ENCODE measurements at places on chromosomes 7 and 10.

- DNase-seq: no peak
Observed at GRCh38 chr10:84226616-84227015, 1.3 kb upstream of the LRIT2 start.

DNA sequence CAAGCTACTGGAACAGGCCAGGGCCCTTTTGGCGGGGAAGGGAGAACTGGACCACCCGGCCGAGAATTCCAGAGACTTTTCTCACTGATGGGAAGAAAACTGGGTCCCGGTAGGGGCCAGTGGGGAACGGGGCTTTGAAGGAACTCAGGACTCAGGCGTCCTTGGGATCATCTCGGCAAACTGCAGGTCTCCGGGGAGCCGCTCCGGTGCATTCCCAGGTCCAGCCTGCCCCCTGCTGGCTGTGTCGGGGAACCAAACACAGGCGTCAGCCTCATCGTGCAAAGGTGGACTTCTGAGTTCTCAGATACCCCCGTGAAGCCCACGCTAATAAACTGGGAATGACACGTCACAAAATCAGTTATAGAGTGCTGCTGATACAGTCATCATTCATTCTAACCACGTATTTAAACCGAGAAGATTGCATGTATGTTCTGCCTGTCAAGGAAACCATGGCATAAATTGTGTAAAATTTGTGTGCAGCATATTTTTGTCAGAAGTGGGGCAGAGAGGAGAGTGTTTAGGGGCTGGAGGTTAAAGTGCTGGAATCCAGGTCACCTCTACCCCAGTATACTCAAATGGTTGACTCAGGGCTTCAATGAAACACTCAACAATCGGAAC lies 76.1 kb upstream of the CPXM2 start:
- no peak for DNase-seq

DNA sequence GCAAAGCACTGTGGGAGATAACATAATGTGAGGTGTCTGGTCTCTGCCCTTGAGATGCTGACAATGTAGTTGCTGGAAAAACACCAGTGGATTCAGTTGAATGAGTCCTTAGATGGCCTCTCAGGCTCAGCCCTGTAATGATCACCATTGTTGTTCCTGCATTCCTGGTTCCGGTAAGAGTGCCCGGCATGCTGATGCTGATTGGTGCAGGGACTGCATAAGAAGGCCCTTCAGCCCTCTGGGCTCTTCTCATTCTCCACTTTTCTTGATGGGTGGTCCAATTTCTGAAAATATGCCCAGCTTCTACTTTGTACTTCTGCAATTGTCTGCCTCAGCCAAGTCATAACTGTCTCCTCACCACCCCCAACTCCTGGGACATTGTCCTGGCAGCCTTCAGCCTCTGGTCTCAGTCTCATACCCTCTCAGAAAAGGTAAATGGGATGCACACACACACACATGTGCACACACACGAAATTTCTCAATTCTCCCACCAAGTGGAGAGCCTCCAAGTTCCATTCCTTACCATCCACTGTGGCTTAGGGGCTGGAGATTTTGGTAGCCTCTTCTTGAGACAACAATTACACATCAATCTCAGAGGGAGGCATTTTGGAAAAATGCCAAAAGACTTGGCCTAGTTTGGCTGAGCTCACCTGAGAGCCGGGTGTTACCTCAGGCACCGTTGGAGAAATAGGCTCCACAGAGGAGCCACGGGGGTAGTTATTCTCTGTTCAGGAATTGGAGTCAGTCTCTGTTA lies 314.9 kb downstream of the RPS24 start:
- no peak for DNase-seq

DNA sequence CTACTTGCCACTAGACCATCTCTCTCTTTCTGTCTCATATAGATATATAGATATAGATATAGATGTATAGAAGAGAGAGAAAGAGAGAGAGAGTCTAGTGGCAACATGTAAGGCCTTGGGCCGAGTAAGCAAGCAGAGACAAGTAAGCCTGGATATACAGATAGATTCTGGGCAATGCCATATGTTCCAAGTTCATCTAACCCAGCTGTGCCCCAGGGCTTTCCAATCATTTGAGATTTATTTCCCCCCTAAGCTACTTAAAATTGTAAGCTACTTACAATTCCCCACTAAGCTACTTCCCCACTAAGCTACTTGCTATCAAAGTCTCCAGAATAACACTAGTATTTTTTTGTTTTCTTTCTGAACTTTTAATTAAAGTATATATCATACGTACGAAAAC lies 1094.1 kb downstream of the DNAJB9 start:
- no peak for DNase-seq

- DNase-seq: no peak
Observed at GRCh38 chr7:30173058-30173897, 38.5 kb downstream of the MTURN start.

- no peak for DNase-seq
Observed at GRCh38 chr10:24382979-24383663, 174.2 kb downstream of the KIAA1217 start.

- no peak for DNase-seq
Observed at GRCh38 chr7:127393368-127394058, 1.0 kb upstream of the ZNF800 start.

DNA sequence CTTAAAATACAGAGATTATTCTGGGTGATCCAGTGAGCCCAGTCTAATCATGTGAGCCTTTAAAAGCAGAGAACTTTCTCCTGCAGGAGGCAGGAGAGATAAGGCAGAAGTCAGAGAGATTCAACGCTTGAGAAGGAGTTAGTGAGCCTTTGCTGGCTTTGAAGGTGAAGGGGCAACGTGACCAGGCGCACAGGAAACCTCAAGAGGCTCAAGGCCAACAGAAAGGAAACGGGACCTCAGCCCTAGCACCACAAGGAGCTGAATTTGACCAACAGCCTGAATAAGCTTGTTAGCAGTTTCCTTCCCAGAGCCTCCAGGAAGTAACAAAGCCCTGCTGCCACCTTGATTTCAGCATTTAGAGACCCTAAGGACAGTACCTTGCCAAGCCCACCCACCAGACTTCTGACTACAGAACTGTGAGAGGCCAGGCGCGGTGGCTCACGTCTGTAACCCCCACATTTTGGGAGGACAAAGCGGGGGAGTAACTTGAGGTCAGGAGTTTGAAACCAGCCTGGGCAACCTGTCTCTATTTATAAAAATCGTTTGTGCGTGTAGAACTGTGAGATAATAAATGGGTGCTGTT lies 87.3 kb upstream of the KAT6B start:
- no peak for DNase-seq

DNA sequence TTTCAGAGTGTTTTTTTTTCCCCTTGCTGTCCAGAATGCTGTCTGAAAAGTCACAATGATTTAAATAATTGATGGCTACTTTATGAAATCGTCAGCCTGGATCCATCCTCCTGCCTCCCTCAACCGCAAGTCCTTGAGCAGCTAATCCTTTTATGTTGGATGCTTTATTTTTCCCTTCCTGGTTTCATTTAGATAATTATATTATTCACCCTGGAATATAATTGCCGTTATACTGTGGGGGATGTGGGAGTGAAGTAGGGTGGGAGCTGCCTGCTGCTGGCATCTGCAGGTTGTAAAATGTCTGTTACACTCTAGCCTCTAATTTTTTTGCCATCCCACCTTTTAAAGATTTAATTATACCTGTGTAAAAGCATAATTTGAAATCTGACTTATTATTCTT lies 290.5 kb upstream of the LRGUK start:
- no peak for DNase-seq

GRCh38 chr7:21763818-21764217 lies 181.9 kb downstream of the CDCA7L start:
- no peak for DNase-seq

GRCh38 chr10:78953113-78953798 lies 115.5 kb upstream of the ZMIZ1 start:
- DNase-seq: no peak

- DNase-seq: no peak
Observed at GRCh38 chr7:105638902-105639495, 57.7 kb upstream of the EFCAB10 start.

- DNase-seq: no peak
Observed at GRCh38 chr7:81527651-81528050, 242.2 kb downstream of the HGF start.

DNA sequence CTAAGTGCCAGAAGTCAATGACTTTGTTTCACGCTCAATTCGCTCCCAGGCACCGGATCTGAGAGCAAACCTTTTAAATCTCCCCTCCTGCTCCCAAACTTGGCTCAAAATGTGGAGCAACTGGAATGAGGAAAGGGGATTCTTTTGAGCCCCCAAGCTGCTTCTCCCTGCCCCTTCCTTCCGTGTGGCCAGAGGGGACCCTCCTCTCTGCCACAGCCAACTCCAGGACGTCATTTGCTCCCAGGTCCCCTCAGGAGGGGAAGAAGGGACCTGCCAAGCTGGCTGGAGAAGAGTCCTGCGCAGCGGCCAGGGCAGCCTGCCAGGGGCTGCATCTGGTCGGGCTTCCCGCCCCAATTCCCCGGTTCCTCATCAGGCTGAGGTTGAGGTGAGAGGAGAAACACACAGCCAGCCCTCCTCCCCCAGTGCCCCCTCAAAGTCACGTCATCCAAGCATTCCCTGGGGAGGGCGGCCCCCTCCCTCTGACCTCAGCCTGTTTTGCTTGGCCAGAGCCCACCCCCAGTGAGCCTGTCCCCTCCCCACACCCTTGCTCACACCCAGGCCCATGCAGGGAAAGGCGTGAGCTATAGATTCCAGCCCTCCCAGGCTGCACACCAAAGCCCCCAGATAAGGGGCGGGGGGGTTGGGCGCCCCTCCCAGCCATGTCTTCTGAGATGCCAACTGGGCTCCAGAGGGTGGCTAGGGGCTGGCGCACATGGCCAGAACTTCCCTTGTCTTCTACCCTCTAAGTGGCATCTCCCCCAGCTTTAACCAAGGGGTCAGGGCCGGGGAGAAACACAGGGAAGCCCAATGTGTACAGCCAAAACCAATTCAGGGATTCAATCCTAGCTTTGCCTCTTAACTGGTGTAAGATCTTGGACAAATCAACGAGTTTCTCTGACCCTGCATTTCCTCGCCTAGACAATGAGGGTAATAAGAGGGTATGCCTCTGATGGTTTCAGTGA lies 35.0 kb downstream of the SH3PXD2A start:
- DNase-seq: no peak

DNA sequence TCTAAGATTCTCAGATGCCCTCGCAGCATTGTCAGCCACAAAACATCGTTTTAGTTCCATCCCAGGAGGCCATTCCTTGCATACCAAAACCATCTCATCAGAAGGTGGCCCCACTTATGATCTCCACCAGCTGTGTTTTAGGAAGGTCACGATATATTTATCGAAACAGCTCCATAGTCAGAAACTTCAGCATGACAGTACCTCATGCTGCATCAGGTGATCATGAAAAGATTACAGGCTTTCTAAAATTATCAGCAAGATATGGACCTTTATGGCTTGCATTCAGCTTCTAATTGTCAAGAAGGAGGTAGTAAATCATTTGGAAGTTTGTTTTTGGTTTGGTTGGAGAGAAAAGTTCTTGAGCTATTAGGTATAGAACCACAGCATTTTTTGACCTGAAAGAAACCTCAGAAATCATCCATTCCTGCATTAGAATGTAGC lies 20.0 kb downstream of the JAZF1 start:
- DNase-seq: no peak

DNA sequence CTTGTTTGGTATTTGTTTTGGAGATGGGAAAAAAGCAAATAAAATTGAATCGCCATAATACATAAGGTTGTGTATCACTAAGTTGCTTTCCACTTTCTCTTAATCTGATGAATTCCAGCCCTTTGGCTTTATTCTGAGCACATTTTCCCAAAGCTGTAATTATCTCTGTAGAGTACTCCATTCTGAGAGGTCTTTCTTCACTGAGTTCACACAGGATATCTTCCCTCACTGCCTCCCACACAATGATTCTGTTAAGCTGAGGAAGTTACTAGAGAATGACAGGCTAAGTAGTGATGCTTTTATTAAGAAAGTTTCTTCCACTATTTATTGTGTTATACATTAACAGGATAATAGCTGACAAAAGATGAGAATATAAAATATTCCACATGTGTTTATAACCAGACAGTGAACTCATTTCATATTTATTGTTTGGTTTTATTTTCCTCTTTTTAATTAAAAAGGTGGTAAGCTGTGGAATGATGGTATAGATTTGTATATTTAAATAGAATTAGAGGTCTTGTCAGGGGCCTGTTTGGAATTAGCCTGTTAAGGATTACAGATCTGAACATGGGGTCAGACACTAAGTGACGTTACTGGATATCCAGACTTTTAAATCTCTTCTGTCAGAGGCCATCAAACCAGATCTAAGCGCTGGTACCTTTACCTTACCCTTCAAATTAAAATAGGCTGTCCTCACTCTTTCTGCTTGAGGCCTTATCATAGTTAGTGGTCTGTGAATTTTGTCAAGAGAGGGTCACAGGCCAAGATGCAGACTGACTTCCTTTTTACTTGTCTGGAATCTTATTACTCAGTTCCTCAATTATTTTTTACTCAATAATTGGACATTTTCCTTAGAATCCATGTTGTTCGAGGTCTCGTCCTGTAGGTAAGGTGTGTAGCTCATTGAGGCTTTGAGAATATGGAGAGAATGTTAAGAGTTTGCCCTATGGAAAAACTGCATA lies 8.4 kb downstream of the PLXDC2 start:
- DNase-seq: no peak

GRCh38 chr10:83886871-83887270 lies 252.4 kb upstream of the GHITM start:
- DNase-seq: no peak

DNA sequence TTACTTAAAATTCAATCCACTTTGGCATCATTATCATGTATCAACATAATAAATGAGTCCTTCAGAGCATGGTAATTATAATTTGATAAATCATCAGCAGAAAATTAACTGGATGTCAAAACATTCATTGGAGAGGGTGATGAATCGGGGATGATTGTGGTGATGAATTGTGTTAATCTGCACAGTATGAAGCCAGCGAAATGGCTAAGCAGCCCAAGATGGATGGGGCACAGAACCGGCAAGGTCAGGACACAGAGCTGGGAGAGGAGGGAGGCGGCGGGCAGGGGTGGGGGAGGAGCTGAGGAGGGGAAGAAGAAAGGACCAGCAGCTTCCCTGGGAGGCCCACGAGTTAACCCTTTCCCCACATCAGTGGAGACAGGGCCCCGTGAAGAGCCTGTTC lies 536.1 kb downstream of the LRMDA start:
- no peak for DNase-seq

GRCh38 chr7:33351709-33352108 lies 222.3 kb downstream of the BBS9 start:
- no peak for DNase-seq

DNA sequence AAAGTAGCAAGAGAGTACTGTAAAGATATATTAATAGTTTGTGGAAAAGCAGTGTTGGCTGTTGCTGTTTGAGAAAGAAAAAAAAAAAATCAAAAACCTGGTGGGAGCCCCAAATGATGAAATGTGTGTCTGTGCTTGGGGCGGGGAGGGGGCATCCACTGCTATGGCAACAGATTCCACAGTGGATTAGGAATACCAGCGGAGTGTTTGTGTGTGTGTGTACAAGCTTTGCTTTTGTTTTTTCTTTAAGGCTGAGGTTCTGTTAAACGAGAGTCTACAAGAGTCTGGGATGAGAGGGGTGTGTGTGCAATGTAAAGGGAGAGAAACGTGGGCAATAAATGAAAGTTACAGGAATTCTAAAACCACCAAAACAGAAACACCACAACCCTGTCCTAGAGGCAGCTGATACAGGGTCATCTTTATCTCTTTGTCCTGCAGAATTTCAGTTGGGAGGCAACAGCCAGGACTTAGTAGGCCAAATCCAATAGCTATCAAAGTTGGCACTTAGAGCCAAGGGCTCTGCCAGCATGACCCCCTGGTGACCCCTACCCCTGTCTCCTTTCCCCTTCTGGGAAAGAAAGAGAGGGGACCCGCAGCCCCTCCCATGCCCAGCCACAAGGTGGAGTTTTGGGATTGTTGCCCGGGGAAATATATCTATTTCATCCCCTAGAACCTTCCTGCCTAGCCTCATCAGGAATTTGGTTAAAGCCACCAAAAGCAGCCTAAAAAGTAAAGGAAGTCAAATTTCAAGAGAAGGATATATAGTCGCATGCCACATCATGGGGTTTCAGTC lies 85.4 kb downstream of the OSBPL3 start:
- DNase-seq: no peak

Measured in SW 1271 (cell line).